ENCODE measurements at places on chromosomes 4 and X.

- DNase-seq: no peak
These were observed 43.7 kb upstream of the TADA2B start for GRCh38 chr4:6999172-7000086.

- no peak for DNase-seq
These were observed 220.1 kb upstream of the PSAPL1 start for GRCh38 chr4:7654550-7655445.

DNA sequence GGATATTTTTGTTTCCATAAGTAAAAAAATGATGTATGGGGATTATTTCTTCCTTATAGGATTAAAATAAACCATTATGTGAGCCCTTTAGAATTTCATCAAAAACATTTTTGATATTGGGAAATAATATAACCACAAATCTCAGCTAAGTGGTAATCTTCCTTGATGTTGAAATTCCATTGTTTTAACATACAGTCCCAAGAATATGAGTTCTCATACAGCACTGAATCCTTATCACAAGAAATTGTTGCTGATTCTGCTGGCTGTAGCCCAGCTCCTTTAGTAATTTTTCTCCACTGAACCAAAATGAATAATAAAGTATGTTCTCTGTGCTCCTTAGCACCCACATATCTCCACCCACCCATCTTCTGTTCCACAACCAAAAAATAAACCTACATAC lies 41.9 kb upstream of the FAM47B start:
- peak; percentile 30 for DNase-seq

- no peak for DNase-seq
These were observed 125.0 kb downstream of the TBX22 start for GRCh38 chrX:80139564-80139963.

GRCh38 chr4:42985976-42986375 lies 93.5 kb downstream of the GRXCR1 start:
- DNase-seq: no peak

DNA sequence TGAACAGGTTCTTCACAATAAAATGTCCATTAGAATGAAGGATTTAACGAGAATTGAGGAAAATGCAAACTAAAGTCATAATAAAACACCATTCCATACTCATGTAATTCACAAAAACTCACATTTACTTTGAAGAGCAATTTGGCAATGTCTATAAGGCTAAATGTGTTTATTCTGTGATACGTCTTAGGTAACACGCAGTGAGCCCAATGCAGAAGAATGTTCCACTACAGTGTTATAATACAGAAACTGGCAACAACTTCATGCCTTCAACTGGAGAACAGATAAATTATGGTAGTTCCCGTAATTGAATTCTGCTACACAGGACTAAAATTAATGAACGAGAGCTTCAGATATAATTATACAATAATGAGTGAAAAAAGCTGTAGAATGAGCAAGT lies 17.4 kb downstream of the ADH5 start:
- DNase-seq: no peak

GRCh38 chr4:188647820-188648370 lies 508.7 kb downstream of the TRIML1 start:
- DNase-seq: no peak

DNA sequence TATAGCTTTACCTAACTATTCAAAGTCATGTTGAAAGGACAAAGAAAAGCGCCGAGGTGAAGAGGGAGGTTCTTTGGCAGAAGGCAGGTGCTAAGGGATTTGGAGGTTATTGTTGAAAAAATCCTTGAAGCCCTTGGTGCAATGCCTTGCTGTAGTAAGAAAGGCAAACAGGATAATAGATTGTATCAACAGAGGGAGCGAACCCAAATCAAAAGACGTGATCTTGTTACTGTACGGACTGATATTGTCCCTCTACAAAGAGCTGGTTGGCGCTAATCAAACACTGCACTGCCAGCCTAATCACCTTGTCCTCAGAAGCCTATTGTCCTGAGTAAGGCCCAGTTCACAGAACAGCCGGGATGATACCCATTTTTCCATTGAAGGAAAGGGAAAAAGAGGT lies 182.9 kb downstream of the ZIC3 start:
- no peak for DNase-seq

- no peak for DNase-seq
These were observed 266.4 kb downstream of the PRR32 start for GRCh38 chrX:127085939-127086338.

DNA sequence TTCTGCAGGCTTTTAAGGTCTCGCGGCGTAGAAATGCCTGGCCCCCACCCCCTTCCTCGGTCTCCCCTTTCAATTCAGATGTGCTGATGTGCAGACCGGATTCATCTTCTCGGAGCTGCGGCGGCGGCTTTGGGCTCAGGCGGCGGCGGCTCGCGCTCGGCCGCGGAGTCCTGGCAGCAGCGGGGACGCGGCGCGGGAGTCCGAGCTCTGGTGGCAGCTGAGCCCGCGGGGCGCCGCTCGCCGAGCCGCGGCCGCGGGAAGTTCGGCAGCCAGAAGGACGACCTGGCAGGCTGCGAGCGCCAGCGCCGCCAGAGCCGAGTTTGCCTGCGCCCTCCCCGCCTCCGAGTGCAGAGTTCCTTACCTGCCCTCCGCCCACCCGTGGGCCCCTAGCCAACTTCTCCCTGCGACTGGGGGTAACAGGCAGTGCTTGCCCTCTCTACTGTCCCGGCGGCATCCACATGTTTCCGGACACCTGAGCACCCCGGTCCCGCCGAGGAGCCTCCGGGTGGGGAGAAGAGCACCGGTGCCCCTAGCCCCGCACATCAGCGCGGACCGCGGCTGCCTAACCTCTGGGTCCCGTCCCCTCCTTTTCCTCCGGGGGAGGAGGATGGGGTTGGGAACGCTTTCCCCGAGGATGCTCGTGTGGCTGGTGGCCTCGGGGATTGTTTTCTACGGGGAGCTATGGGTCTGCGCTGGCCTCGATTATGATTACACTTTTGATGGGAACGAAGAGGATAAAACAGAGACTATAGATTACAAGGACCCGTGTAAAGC lies 448 bp downstream of the TLL1 start:
- DNase-seq: peak; percentile 36

DNA sequence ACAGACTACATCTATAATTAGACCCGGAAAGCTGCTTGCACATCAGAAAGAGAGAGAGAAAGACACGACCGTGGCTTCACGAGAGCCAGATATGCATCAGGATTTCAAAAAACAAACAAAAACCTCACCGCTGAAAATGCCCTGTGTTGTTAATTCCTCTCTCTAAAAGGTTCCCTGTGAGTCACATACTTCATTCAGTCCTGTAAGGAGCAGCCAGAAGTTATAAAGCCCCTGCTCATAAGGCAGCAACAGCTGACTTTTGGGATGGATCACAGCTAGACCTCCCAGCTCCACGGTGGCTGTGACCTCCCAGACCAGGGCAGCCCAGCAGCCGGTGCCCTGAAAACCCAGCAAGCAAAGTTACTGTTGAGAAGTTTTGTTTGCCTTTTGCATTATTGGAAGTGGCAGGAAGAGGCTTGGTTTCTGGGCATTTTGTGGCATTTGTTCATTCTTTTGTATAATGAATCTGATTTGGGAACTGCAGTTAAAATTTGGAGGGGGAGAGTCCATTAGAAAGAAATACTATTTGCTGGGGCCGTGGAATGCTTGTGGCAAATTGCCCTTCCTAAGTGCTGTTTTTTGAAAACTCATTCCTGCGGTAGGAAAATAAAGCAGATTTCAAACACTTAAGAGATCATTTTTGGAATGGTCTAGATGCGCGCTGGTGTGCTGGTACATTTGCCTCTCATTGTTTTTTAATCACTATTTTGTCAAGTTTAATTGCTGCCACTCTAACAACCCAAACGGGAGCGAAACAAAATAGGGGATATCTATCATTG lies 520.4 kb downstream of the BCOR start:
- peak; percentile 12 for DNase-seq

GRCh38 chr4:89000844-89001360 lies 56.1 kb downstream of the FAM13A start:
- DNase-seq: peak; percentile 53

- no peak for DNase-seq
These were observed 2362.4 kb upstream of the TENM3 start for GRCh38 chr4:179880756-179881155.

GRCh38 chr4:108351791-108352190 lies 183.1 kb upstream of the LEF1 start:
- peak; percentile 23 for DNase-seq

DNA sequence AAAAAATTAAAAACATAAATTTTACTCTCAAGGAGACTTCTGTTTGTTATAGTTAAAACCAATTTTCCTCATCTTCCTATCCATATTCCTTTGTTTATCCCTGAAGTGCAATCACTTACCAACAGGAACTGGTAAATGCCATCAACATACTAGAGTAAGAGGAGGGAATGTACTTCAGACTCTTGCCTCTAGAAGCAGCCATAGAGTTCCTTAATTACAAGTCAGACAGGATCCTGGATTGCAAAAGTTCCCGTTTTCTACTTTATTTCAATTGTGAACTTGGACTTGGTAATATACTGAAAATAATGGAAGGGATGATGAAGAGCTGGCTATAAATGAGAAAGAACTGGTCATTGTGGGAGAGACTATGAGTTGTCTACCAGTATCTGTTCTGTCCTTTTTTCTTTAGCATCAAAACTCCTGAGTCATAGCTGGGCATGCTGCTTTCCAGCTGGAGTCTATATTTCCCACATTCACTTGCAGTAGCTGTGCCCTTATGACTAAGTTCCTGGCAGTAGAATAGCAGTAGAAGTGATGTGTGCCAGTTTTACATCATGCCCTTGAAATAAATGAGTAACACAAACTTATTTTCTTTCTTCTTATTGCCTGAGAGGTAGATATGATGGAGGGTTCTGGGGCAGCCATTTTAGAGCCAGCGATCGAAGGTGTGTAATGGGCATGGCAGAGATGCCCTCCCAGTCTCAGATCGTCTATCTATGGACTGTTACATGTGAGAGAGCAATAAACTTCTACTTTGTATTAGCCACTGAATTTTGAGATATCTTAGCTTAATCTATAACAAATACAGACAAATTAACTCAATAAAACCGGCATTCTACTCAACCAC lies 26.8 kb upstream of the SPARCL1 start:
- peak; percentile 34 for DNase-seq

GRCh38 chr4:173522160-173522950 lies 7.7 kb downstream of the HAND2 start:
- DNase-seq: peak; percentile 76

DNA sequence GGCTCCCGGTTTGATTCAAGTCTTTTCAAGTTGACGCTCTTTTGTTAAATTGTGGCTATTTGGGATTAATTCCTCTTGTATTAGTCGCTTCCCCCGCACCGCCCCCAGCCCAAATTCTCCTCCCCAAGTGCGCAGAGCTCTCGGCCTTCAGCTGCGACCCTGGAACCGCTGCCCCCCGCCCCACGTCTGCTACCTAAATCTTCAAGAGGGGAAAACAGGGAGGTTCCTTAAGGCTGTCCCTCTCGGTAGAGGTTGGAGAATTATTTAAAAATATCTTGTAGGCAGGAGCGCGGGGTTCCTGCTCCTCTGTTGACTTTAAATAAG lies 860 bp upstream of the RPS6KA3 start:
- DNase-seq: no peak

- no peak for DNase-seq
These were observed 344.2 kb downstream of the CBLL2 start for GRCh38 chrX:22616867-22617266.

DNA sequence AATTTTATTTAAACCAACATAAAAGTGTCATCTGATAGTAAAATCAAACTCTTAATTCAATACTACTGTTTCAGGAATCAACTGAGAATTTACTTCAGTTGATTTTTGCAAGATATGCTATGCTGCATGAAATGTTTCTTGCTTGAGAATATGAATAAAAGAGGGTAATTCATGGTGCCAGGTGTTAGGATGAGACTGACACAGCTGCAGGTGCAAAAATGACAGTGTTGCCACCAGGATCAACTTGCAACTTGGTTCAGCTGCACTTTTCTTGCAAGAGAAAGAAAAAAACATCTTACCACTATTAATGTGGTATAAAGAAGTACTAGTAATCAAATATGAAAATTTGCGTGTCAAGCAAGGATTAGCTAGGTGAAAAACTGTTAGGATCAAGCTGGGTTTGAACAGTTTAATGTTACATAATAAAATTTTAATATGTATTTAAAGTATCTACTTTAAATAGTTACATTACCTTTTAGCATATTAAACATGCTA lies 49.7 kb downstream of the CHIC2 start:
- no peak for DNase-seq

DNA sequence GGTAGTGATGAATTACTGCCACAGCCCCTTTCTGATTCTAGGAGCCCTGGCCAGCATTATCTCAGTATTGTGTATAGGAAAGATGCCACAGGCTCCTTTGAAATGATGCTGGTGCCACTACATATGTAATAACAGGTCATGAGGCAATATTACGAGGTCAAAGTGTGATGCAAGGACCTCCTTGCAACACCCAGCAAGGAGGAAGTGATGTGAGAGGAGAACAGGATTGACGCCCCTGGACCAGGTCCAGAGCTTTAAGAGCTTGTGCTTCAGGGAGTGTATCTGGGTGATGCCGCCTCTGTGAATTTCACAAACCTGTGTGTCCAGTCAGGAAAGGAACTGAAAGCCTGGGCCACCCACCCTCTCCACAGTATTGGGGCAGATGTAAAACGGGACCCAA lies 261.8 kb downstream of the MID1IP1 start:
- no peak for DNase-seq

DNA sequence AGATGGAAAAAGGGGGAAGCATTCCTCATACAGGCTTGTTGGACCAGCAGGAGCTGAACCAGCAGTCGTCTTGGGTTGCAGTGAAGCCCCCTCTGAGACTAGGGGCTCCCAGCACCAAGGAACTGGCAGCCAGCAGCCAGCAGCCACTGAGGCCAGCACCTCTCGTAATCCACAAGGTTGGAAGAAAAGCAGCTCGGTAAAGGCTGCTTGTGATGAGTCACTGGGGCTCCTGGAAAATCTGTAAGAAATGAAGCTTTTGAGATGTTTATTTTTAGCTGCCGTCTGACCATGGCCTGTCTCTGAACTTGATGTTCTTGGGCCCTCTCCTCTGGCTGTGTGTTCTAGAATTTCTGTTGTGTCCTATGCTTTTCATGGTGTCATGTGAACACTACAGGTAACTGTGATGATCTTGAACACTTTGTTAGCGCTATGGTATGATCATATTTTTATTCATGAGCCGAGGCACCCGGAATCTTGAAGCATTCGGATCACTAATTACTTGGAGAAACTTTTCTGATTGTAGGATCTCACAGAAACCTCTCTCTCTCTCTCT lies 18.6 kb downstream of the CLCN4 start:
- peak; percentile 58 for DNase-seq

GRCh38 chr4:67935888-67936287 lies 27.4 kb downstream of the TMPRSS11A start:
- DNase-seq: no peak

DNA sequence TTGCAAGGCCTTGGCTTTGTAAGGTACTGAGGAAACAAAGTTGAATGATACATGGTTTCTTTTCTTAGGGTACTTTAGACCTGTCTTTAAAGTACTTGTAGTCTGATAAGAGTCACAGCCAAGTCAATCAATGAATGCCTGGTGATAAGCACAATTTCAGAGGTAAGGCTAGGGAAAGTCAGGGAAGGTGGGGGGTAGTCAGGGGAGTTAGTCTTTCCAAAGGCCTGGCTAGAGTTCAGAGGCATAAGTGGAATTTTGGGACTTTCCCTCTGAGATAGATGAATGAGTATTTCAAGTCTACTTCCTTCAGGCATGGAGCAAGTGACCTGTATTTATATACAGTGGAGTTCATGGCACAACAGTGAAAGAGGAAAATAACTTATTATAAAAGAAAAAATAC lies 78.3 kb downstream of the SLC4A4 start:
- DNase-seq: no peak

- DNase-seq: peak; percentile 84
These were observed 64.9 kb upstream of the SCOC start for GRCh38 chr4:140308366-140309123.

- no peak for DNase-seq
These were observed 81.9 kb downstream of the FHDC1 start for GRCh38 chr4:153018031-153018430.
